Esophagus muscularis mucosa (tissue), 4 donors: ENCODE measurements at places on chromosomes 5 and 9. TPM values are rescaled to one million over a fixed set of nuclear protein-coding genes. Genes with fewer than 3 reads are reported as not detected.

- no peak for DNase-seq
These were observed 247.0 kb downstream of the AOPEP start for GRCh38 chr9:94973451-94973941.

Gene TMEM171
- not detected for total RNA-seq

GRCh38 chr9:100401042-100401441, 25.9 kb upstream of the MSANTD3 start:
- no peak for DNase-seq

Gene DDX4
- total RNA-seq = not detected

- DNase-seq = no peak
These were observed 6.3 kb upstream of the TRMT10B start for GRCh38 chr9:37747271-37747753.

DNA sequence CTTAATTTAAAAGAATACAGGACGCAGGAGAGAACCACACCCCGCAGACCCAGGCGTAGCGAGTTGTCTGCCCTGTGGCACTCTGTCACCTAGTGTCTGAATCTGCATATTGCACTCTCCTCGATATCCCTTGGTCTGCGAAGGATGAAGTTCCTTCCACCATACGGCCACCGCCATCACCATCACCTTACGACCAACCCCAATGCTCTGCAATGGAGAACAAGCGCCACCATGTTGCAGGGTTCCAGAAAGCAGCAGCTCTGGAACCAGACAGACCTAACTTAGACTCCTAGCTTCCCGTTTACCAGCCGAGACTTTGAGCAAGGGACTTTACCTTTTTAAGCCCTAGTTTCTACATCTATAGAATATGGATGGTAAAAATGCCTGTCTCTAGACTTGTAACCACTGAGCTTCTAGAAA, 77.4 kb upstream of the DMRT1 start:
- DNase-seq = no peak

- DNase-seq = no peak
These were observed 30.1 kb upstream of the SLC12A2 start for GRCh38 chr5:128053291-128053954.

Gene AQP3
- total RNA-seq = 9.1 TPM

Gene ZFP37
- 2.6 TPM for total RNA-seq

DNA sequence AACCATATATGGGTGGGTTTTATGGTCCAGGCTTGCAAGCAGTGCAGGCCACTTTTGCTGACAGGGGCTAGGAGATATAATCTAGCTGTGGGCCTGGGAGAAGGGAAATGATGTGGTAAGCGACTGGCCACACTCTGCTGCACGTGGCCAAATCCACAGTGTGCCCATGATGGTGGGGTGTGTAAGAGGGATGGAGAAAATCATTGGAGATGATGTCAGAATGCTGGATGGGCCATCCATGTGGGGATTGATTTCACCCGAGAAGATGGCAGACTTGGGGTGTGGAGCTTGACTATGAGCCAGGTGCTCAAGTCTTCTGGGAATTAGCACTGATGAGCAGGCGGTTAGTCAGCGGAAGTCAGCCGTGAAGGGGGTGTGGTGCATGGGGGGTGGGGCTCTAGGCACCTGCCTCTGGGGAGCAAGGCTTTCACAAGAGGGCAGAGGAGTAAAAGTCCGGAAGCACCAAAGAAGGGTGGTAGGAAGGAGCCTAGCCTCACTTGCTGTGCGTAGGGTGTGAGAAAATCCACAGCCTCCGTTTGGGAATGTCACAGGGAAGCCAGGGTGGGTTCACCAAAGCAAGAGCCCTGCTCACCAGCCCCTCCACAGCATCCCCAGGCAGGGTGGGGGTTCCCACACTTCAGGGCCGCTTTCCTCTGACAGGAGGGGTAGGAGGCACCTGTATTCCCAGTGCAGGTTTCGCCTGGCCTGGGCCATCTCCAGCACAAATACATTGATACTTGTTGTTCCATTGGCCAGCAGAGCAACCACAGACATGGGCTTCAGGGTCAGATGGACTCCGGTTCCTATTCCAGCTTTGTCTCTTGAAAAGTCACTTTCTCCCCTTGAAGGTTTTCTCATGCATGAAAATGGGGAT, 44.5 kb upstream of the ANGPTL2 start:
- DNase-seq = peak; percentile 66

GRCh38 chr5:68086857-68087256, 128.7 kb upstream of the PIK3R1 start:
- DNase-seq = no peak

Gene FGF1
- 2.9 TPM for total RNA-seq

Gene EFNA5
- 3.7 TPM for total RNA-seq

- no peak for DNase-seq
These were observed 53.5 kb upstream of the TJP2 start for GRCh38 chr9:69120380-69121154.

Gene FBP2
- total RNA-seq = not detected

GRCh38 chr9:83061990-83062650, 822 bp downstream of the RASEF start:
- peak; percentile 84 for DNase-seq

DNA sequence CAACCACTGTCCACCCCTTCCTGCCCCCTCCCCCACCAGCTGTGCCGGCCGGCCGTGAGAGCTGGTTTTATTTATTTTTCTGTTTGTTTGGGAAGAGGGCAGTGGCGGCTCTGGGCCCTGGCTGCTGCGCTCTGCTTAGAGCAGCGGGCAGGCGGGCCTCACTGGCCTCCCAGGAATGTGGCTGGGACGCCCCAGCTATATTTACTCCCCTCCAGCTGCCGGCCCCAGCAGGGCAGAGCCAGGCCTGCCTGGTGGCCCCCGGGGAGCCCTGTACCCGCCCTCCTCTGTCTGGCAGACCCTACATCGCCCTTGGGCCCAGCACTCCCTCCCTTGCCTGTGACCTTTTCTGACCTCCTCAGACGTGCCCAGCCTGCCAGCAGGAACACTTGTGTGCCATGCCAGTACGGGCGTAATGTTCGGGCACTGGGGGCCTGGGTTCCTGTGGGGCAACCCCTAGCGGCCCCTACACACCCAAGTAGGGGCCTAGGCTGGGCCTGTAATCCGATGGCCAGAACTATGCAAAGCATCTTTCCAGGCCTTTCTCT, 7.7 kb downstream of the CXXC5 start:
- DNase-seq = no peak

DNA sequence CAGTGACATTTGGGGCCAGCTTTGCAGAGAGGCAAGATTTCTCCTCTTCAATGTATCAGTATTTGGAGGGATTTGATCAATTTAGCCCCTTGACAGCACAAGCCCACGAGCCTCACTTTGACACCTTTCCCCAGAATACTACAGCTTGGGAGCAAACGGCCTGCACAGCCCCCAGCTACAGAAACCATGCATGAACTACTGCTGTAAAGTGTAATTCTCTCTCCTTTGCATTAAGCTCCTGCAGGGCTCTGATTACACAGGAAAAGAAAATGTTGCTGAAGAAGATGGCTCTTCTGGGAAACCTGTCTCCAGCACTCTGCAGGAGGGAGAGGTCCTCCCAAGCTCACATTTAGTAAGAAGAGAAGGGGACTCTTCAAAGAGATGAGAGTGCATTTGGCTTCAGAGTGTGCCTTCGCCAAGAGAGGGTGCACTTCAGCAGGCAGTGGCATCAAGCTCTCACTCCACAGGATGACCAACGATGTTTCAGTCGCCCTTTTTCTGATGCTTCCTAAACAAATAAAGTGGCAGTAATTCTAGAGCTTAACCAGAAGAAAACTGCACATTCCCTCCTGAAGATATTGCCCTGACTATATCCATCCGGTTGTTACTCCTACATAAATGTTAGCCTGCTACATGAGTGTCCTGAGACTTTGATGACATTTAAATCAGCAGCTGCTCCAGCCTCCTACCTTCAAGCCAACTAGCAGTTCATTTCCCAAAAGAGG, 272.2 kb downstream of the AUH start:
- DNase-seq = no peak

DNA sequence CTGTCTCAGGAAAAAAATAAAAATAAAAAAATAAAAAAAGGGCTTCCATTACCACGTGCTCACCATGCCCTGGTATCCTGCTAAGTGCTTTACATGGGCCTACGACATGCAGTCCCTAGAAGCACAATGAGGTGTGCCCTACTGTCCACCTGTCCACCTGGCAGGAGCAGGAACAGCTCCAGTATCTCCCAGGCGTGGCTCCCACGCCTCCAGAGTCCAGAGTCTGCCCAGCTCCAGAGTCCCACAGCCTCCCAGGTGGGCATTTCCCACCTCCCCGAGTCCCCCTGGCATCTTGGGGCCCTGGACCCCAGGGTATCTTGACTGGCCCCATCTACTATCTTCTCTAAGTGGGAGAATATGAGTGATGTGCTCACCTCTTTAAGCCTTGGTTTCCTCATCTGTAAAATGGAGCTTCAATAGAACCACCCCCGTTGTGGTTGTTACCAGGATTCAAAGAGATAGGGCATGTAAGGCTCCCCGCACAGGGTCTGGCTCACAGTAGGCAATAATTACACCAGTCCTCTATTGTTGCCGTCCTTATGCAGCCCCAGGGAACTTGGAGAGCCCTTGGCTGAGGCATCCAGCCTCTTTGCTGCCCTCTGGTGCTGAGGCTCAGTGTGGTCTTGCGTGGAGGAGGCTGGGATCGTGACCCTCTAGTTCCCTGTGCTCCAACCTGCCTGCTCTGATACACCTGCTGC, 8.9 kb downstream of the CXCL14 start:
- DNase-seq = no peak

- no peak for DNase-seq
These were observed 1.9 kb downstream of the CD14 start for GRCh38 chr5:140631036-140631417.

DNA sequence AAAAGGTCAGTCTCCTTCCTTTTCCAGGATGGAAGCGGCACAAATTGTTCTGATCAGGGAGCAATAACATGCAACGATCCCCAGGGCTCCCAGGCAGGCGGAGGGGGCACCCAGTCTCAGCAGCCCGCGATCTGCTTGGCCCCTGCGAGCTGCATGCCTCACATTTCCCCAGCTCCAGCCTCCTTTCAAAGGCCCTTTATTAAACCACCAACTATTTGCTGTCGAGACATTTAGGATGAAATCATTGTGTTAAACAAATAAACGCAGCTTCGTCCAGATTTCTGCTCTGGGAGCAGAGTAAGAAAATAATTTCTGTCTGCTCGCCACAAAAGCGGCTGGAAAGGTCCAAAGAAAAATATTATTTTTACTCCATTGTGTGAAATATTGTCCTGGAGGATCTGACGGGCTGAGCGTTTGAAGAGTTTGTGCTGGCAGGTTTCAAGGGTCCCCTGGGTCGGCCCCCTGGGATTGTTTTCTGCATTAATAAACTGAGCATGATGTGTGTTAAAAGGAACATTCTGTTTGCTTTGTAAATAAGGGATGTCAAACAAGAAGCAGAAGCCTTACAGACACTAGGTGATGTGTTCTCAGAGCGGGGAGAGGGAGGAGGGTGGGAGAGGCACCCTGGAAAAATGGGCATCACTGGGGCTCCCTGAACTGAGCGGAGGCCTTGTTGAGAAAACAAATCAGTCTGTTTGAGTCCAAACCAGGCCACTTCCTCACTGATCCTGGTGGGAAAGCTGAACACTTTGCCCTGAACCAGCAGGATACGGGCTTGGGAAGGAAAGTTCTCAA, 110.1 kb downstream of the FOXD1 start:
- no peak for DNase-seq
